Activated T-helper 1 cell treated with anti-CD3 and anti-CD28 coated beads, Interleukin-2, amount 50 U/mL, for 16 hours (primary cell): ENCODE measurements at places on chromosomes 4 and X.

- no peak for DNase-seq
These were observed 2.4 kb downstream of the WDR44 start for GRCh38 chrX:118348186-118348810.

DNA sequence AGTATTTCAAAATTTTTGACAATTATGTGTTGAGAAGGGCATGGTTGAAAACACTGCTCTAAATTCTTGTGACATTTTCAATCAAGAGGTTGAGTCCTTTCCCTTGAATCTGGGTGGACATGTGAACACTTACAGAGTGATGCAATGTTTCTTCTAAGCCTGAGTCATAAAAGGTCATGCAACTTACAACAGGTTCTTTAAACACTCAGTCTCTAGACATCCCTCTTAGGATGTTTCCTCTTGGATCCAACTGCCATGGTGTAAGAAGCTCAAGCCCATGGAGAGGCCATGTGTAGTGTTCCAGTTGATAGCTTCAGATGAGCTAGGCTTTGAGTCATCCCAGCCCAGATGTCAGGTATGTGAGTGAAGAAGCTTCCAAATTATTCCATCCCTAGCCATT is 232.2 kb upstream of the MAOA start:
- no peak for DNase-seq

GRCh38 chr4:130163701-130164100 is 1067.7 kb downstream of the C4orf33 start:
- DNase-seq: no peak

- no peak for DNase-seq
These were observed 206.5 kb downstream of the ENOX2 start for GRCh38 chrX:130696542-130696941.

DNA sequence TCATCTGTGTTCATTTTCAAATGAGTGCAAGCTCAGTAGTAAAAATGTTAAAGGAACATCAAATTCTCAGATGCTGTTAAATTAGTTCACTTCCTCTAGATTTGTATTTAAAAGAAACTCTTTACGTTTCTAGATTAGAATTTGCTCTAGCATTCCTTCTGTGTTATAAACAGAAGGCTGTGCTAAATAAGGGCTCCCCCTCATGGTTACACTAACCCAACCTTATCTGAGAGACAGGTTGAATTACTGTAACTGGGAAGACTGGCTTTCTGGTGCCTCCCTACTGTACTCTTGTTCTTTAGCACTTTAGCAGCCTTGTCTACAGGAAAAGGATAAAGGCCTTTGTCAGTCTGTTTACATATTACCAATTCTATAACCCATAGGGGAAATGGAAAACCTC is 56.8 kb downstream of the RXFP1 start:
- no peak for DNase-seq

DNA sequence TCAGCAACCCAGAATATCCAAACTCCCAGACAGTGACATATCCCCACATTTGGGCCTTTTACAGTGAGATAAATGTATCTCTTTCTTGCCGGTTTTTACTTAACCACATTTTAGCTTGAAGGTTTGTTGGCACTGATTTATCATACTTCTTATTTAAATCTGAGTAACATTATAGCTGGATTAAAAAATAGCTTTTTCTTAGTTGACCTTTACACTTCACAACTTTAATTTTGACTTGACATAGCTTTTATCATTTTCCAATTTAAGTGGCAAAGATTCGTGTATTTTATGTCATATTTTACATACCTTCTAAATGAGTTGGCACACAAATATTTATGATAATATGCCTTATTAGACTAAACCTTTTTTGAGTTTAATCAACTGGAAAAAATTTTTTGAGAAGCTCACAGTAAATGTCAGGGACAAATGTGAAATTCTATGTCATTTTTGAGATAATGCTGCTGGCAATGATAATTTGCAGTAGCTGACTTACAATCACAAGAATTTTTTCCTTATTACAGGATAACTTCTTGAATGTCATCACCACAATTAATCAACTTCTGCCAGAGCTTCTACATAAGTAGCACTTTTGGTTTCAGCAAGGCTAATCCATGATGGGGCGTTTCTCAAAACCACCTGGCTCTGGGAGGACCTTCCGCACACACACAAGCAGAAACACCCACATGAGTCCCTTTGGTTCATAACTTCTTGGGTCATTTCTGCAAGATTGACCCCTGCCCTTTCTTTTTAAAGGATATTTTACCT is 80.3 kb downstream of the SYTL5 start:
- no peak for DNase-seq

DNA sequence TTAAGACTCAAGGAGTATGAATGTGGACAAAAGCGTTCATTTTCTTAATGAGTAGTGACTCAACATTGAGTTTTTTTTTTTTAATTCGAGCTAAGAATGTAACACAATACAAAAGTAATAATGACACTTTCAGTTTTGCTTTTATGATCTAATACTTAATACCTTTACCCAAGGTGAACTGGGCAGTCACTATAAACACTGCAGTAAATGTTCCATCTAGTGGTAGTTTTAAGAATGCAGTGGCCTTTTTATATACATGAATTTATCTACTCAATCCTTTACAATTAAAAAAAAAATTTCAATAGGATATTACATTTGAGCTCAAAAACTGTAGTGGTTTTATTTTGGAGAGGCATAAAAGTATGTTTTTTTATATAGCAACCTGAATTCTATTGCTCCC is 33.9 kb downstream of the PDK3 start:
- DNase-seq: no peak

DNA sequence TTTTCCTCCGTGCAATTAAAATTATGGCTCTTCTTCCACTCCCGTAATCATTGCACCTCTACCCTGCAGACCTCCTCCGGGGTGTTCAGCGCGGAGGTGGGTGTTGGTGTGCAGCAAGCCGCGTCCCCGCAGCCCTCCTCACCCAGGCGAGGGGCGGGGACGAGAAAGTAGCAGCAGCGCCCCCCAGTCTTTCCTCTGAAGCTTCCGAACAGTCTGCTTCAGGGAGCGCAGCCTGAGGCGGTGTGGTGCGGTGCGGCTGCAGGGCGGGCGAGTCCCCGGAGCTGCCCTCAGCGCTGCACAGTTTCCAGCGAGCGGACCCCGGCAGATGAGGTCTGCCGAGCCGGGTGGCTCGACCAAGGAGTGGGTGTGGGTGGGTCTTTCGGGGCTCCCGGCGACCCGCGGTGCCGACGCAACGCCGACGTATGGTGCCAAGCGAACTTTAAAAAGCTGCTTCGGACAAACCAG is at the start of gene FRAS1:
TSS of gene FRAS1 (plus strand) at position 189 of the 465 bp plus-strand sequence. CDS start 687 bp downstream, outside the sequence.
- no peak for DNase-seq

- DNase-seq: no peak
These were observed 45.6 kb upstream of the CHRNA9 start for GRCh38 chr4:40289366-40290188.

DNA sequence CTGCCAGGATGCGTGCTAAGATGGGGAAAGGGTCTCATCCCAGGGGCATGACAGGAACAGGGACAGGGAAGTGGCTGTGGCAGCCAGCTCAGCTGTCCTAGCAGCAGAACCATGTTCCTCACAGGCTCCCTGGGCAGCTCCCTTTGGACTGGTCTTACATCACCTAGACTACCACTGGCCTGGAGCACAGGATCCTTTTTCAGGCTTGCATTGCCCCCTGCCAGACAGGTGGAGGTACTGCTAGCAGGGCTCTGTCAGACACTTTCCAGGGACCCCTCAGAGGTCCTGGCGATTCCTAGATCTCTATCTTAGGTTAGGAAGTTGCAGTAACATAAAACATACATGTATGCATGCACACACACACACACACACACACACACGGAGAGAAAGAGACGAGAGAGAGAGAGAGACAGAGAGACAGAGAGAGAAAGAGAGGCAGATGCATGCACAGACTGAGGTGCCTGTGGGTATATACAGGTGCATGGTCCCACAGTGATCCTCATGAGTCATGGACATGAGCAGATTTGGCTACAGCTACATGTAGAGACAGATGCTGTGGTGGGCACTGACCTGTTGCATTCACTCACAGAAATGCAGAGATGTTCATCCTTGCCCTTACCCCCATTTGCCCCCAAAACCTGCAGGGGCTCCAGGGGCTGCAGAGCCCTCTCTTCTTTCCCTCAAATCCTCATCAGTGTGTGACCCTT is 63.6 kb downstream of the STARD8 start:
- DNase-seq: no peak

GRCh38 chr4:139834981-139835391 is 169.4 kb downstream of the MGST2 start:
- DNase-seq: no peak

DNA sequence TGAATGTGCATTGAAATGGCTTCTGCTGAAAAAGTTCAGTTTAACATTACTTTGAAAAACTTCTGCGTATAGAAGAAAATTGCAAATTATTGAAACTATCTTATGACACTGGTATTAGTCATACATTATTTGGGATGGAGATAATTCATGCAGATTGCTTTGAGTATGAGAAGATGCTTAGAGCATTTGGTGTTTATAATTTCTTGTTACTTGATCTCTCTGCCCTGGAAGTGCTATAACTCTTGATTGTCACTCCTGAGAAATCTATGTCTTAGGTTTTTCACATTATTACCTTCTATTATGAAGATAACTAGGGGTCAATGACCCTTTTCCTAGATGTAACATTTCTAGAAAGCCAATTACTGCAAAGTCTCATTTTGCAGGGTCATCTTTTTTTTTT is 36.4 kb downstream of the TMEM131L start:
- no peak for DNase-seq

DNA sequence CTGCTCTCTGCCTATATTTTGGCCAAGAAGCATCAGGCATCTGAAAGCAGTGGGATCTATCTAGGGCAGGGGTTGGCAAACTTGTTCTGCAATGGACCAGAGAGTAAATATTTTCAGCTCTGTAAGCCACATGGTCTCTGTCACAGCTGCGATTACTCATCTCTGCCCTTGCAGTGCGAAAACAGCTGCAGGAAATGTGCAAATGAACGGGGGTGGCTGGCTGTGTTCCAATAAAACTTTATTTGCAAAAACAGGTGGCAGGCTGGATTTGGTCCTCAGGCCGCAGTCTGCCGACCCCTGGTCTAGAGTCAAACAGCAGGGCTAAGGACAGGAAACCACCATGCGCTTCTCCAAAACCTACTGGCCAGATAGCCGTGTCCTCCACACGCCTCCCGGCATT is 48.6 kb downstream of the ACOX3 start:
- DNase-seq: no peak

- DNase-seq: no peak
These were observed 150.7 kb downstream of the PDGFC start for GRCh38 chr4:156820931-156821330.

DNA sequence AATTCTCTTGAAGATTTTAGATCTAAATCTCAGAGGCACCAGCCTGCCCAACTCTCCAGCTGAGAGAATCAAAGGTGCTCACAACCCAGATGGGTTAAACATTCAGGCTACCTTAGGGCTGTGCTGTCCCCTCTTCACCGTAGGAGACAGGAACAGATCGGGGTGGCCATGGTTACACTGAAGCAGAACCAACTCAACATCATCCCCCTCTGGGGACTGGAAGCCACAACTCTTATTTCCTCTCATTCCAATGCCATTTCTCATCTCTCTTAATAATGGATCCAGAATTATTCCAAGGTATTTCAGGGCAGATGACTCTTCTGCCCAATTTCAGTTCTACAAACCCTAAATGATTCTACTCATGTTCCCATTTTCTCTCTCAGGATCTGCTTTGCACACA is 109.7 kb downstream of the NKX6-1 start:
- no peak for DNase-seq

DNA sequence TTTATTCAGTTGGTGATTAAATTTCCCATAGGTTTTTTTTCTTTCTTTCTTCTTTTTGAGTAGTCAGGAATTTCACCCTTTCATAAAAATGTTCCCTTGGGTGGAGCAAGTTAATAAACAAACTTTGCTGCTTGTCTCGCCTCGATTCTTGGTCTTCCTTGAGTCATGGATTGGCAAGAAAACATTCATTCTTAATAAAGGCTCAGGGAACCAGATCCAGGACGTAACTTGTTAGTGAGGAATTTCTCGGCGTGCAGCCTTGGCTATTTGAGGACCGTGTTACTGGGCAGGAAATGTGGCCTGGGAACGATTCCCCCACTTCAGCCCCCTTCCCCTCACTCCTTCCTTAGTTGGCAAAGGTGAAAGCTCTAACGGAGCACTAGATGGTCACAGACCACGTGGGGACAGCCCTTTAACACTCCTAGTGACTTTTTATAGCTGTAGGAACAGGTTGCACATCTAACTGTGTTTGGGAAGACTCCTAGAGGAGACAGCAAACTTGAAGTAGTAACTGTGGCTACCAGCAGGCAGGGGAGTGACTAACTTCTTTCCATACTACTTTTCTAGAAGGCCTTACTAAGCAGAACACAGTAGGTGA is 106.8 kb downstream of the UCHL1 start:
- DNase-seq: no peak

DNA sequence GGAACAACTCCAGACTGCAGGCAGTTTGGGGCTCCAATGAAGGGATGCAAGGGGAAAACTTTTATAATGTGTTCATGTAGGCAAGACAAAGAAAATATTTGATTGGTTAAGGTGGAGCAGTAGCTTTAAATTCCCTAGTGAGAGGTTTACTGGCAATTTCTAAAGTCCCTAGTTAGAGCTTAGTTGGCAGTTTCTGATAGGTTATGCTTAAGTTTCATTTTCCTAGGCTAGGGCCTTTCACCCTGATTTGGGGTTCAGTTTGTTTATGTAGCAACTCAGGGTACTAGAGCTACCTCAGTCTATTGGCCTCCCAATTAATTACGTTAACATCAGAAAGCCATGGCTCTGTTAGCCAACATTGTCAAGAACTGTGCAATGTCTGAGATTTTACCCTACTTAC is 14.6 kb downstream of the BBS12 start:
- DNase-seq: no peak

DNA sequence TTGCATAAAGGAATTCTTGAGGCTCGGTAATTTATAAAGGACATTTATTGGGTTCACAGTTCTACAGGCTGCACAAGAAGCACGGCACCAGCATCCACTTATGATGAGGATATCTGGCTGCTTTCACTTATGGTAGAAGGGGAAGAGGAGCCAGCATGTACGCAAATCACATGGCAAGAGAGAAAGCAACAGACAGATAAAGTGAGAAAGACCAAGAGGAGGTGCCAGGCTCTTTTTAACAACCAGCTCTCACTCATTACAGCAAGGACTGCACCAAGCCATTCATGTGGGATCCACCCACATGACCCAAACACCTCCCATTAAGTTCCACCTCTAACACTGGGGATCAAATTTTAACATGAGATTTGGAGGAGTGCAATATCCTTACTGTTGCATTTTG is 1198.2 kb downstream of the ADGRL3 start:
- DNase-seq: no peak

GRCh38 chr4:18103876-18104605 is 82.5 kb upstream of the LCORL start:
- no peak for DNase-seq

- no peak for DNase-seq
These were observed 104.6 kb downstream of the PHEX start for GRCh38 chrX:22136711-22137110.

GRCh38 chrX:40366661-40367060 is 214.1 kb upstream of the ATP6AP2 start:
- no peak for DNase-seq
